ENCODE measurements at places on chromosomes 6 and 20.

DNA sequence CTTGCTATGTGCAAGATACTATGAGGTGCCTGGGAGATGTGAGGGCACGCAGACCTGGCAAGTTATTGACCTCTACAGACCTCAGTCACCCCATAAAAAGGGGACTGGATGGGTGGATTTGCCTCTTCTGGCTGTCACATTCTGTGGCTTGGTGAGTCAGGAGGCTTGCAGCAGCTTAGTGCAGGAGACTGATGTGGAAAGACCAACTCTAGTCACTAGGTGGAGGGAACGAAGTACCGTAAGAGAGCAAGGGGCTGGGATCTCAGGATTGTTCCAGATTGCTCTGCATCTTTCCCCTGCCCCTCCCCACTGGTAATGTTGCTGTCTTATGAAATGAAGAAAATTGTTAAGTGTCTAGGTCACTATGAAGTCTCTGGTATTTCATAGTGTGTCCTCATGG is 3.3 kb downstream of the MAPRE1 start:
- no peak for DNase-seq

DNA sequence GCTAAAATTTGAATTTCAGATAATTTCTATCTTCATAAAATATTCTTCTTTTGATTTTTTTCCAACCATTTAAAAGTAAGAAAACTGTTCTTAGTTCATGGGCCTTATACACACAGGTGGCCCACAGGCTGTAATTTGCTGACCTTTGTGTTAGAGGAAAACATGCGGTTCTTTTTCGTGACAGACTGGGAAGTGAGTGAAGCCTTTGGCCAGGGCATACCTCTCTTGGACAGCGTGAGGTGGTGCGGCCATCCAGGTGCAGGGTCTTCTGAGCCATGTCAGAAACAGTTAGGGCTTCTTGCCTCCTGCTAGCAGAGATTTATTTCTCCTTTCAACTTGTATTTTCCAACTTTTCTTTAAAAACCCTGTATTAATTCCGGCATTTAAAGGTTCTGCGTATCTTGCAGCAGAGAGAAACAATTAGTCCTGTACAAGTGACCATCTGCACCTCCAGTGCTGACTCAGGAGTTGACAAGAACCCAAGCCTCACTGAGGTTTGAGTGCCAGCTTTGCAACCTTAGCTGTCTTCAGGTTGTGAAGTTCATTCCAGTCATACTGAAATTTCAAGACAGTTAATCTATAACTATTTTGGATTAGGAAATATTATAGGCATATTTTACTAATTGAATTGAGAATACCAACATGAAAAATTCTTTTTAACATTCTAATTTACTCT is 177.8 kb downstream of the LY86 start:
- DNase-seq, result no peak

DNA sequence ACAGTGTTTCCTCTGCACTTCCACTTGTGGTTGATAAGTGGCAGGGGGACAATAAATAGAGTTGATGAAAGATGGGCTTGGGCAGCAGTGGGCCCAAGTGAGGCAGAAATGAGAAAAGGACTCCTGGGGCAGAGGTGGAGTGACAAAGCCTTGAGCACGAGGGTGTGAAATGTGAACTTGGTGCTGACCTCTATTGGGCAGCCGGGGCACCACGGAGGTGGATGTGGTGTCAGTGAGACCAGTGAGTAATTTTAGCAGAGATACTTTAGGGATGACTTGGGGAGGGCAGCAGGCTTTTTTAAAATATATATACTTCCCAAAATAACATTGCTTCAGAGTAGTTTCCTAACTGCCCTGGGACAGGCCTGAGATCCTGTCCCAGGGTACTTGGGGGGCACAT is 30.6 kb upstream of the MYLK2 start:
- DNase-seq, result no peak

DNA sequence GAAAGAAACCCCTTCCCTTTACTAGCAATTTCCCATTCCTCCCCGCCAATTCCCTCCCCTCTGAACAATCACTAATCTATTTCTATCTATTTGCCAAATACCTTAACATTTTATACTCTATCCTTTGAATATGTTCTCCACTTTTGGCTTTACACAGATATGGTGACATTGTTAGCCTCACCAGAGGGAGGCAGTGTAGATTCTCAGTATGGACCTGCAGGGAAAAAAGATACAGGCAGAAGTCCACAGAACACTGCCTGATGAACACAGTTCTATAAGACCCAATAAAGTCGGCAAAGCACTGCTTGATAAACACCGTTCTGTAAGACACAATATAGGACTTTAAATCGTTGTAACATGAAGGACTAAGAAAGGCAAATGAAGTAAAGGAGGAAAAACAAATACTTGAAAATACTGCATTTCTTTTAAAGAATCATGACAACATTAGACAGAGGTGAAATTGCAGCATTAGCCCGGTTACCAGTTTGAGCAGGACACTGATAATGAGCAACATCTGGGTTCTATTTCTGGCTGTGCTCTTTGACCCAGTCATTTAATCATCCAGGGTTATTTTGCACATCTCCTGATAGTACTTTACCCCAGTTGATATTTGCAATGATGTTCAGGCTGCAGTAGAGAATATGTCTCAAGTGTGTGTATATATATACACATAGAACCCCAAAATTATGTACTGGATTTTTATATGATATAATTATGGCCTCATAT is 296.8 kb downstream of the UTRN start:
- DNase-seq, result no peak

DNA sequence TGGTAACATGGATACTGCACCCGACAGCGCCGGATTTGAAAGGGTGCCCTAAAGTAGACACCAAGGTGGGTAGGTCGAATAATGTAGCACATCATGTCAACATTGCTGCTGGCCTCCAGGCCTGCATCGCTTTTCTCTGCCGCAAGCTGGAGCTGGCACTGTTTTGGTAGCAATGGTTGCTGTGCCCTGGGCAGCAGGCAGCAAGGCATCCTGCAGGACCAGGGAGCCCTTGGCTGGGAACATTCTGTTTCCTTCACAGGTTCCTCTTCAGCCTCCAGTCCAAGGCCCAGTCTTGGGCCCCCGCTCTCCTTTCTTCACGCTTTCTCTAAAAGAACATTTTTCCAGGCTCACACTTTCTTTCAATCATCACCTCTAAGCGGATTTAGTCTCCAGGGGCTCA is 365.8 kb upstream of the JARID2 start:
- no peak for DNase-seq

DNA sequence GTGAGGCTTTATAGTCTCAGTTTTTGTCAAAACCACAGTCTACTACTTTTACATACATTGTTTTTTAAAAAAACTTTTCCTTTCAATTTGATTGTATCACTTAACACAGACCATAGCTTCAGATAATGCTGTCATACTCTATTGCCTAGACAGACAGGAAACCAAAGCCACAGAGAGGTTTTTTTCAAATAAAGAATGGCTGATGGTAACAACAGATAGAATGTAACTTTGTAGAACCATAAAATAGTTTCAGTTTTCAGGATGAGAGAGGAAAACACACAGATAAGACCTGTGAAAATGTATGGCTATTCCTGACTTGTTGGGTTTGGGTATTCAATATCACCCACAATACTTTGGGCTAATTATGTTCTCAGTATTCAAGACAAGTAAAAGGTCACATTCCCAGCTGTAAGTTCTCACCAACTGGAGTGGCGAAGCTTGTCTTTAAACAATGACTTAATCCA is 94.0 kb downstream of the ADGRG6 start:
- no peak for DNase-seq

GRCh38 chr6:124226396-124226795 is 422.7 kb downstream of the NKAIN2 start:
- DNase-seq, result no peak

DNA sequence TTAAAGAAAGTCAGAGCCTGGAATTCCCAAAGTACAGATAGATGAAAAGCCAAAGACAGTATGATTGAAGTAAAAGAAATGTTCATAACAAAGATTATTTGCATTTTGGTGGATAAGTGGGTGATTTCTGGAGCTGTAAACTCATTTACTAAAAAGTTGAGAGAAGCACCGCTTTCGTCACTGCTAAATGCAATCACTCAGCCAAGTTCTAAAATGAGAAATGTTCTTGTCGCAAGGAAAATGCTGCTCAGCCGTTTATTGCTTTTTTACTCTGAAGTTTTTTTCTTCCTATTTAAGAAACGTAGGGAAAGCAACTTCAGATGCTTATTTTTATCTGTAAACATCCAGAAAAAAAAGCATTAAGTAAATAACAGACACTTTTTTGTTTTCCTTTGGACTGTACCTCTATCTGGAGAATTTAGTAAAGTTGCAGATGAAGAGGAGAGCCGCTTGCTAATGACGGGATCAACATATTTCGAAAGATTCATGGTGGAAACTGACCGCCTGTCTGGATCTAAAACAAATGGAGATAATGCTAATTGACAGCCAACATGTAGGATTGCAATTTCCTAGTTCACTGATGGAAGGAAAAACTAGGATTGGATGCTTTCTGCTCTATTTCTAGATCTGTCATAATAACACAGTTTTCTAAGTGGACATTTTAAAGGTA is 93.8 kb upstream of the BCLAF1 start:
- no peak for DNase-seq

DNA sequence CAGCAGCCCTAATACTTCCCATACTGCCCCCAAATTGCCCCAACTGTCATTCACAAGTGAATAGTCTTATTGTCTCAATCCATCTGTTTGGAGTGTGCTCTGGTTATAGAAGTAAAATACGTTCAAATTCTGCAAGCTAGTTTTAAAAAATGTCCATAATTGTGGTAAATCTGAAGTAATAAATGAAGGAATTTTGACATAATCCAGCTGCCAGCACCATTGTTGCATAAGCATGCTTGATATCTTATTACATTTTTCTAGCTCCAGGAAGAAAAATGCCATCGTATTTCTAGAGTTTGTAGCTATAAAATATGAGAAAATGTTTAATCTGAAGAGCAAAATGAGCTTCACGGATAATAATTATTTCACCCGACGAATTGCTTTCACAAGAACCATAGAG is 664.7 kb downstream of the RFPL4B start:
- no peak for DNase-seq

GRCh38 chr6:41557335-41557734 is 11.2 kb downstream of the FOXP4 start:
- no peak for DNase-seq

DNA sequence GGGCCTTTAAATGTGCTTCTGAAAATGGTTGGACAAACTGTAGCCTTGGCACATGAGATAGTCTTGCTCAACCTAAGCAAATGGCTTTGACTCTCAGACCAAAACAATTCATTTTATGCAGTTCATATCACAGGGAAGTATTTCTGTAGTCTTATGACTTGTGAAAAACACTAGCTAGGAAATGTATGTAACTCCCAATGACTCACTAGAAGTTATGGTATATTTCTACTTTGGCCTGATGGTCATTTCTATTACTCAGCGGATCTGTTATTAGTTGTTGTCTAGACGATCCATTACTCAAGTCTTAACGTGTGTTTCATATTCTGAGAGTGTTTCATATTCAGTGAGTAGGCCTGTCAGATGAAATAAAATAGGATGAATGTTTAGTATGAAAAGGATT is 1333.5 kb downstream of the KHDRBS2 start:
- no peak for DNase-seq

DNA sequence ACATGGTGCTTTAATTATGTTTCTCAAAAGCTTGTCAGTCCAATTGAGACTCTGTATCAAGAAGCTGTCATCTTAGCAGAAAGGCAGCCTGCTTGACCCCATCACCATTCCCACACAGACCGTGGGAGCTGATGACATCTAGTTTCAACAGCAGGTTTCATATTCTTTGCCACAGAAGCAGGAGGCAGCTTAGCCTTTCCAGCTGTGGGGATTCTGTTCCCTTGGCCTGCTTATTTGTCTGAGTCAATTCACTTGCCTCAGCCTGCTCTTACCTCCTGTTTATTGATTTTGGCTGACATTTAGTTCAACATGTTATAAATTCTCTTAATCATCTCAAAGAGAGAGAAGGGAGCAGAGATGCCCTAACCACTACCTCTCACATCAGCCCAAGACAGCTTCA is 527.7 kb downstream of the ADGRB3 start:
- no peak for DNase-seq

GRCh38 chr6:8589941-8590729 is 154.8 kb upstream of the SLC35B3 start:
- DNase-seq, result no peak

- no peak for DNase-seq
These were observed 142.4 kb downstream of the ISM1 start for GRCh38 chr20:13363473-13363872.

GRCh38 chr20:38084425-38084951 is 50.9 kb downstream of the RPRD1B start:
- peak; percentile 40 for DNase-seq

DNA sequence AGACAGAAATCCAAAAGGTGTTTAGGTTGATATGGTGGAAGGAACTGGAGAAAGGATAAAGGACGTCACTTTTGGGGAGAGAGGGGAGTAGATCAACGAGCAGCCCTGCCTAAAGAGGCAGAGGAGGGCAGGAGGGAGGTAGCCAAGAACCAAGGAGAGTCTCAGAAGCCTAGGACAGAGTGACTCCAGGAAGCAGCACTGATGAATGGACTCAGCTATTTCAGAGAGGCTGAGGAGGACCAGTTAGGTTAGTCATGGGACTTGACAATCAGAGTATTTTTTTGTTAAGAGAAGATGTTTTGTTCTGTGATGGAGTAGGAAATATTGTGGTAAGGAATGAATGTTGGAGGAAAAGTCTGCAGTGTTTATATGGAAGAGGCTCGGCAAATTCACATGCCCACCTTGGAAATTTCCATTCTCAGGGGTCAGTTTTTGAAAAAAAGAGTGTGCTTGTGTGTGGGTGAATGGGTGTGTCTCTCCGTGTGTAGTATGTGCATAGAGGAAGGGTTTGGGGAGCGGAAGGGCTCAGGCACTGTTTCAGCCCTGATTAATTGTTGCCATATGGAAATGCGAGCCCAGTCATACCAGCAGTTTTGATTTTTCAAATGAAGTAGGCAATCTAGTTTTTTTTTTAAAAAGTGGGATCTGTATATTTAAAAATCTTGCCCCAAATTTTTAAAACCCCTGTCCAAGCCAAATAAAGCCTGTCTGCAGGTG is 303.6 kb downstream of the SAMD5 start:
- DNase-seq, result no peak

DNA sequence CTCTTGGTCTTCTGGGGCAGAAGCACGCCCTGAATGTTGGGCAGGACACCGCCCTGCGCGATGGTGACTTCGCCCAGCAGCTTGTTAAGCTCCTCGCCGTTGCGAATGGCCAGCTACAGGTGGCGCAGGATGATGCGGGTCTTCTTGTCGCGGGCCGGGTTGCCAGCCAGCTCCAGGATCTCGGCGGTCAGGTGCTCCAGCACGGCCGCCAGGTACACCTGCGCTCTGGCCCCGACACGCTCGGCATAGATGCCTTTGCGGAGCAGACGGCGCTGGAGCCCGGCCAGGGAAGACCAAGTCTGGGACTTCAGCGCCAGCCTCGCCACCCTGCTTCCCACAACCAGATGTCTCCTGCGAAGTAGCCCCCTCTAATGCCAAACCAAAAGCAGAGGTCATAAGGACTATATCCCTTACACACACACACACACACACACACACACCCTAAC is 8.0 kb upstream of the SLC17A3 start:
- no peak for DNase-seq

Data from pulmonary artery endothelial cell (primary cell).